Kidney (tissue), 22 donors: ENCODE measurements at places on chromosomes 7 and 10.

- DNase-seq = no peak
Measured at GRCh38 chr7:137885678-137886077, 38.9 kb upstream of the DGKI start.

- no peak for DNase-seq
Measured at GRCh38 chr10:103748020-103748419, 107.4 kb downstream of the SH3PXD2A start.

DNA sequence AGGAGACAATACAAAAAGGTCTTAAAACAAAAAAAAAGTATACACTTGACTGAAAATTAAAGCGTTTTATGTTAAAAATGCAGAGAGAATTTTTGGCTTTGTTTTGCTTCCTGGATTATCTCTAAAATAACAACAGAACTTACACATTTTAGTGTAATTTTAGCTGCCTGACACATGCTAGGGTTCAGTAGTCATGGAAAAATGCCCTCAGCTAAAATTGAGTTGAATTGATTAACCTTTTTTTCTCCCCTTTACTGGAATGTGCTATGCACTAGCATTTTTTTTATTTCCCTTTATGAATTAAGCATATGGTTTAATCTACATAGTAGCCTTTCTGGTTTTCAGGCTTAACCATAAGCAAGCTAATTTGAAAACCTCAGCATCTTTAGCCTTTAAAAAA lies 89.9 kb downstream of the ZNF277 start:
- DNase-seq = no peak

- DNase-seq = no peak
Measured at GRCh38 chr7:76086070-76086469, 38.2 kb downstream of the MDH2 start.

DNA sequence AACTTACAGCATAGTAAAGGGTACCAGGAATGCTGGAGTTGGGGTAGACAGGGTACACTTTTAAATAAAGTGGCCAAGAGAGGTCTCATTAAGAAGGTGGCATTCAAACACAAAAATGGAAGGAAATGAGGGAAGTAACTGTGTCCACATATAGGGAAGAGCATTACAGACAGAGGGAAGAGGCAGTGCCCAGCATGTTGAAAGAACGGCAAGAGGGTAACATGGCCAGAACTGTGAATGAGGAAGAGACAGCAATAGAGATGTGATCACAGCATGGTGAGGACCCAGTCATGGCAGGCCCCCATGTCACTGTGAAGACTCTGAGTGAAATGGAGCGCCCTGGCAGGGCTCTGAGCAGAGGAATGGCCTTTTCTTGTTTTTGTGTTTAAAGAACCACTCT lies 35.1 kb upstream of the ZNRF2 start:
- no peak for DNase-seq

GRCh38 chr7:139991269-139991666 lies 71.5 kb downstream of the PARP12 start:
- DNase-seq = no peak

DNA sequence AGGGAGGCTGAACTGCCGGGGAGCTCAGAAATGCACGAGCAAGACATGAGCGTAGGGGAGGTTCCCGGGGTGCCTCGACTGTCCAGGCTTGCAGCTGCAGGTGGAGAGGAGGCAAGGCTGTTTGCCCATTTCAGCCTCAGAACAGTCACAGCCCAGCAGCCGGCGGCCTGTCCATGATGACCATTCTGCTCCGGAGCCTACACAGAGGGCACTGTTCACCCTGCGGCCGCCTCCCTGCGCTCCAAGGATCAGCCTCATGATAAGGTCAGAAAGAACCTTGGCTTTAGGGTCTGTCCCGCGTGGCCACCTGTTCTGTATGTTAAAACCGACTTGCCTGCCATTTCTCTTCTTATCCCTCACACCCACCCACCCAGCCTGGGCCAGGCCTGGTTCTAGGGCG lies 21.9 kb upstream of the CFAP46 start:
- no peak for DNase-seq
